ENCODE measurements at places on chromosomes 4 and X.

DNA sequence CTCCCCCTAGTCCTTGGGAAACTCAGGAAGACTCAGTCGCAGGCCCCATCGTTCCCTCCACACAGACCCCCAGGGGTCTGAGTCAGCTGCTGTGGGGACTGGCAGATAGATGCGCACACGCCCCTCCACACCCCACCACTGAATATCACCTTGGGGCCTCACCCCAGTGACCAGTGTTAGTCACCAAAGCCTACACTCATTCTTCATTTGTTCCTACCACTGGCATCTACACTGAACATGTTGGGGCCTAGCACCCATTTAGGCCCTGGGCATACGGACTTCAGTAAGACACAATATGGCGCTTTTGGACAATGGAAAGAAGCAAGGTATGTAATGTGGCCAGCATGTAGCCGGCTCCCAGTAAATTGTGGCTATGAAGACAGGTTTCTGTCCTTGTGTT is 154.1 kb upstream of the PJA1 start:
- no peak for DNase-seq

GRCh38 chrX:149494844-149495565 is 10.1 kb downstream of the IDS start:
- no peak for DNase-seq

- DNase-seq = no peak
Measured at GRCh38 chrX:152137771-152138387, 498 bp downstream of the MAGEA10 start.

GRCh38 chr4:46270986-46271596 is 118.8 kb downstream of the GABRA2 start:
- no peak for DNase-seq

DNA sequence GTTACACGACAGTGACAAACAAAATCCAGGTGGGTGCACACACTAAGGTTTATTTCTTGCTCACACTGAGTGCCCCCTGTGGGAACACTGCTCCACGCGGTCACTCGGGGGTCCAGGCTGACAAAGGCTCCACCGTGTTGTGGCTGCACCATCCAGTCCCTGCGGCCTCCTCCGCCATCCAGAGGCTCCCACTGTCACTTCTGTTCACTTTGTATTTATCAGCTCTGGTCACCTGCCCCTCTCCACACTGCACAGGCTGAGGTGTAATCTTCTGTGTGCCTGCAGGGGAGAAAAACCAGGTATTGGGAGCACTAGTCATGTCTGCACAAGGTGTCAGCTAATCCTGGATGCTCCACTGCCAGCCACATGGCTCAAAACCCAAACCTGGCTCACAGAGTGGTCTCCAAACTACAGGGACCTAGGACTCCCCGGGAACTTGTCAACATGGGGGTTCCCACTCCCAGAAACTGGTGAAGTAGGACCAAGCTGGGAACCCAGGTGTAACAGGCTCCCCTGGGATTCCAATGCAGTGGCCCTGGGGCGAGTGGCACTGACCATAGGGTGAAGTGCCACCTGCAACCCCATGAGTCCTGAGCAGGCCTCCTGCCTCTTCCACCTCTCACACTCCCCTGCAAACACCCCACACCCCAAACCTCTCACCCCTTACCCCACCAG is 25.5 kb downstream of the HMX1 start:
- DNase-seq = no peak

- DNase-seq = no peak
Measured at GRCh38 chr4:15717086-15717485, 14.2 kb downstream of the BST1 start.

DNA sequence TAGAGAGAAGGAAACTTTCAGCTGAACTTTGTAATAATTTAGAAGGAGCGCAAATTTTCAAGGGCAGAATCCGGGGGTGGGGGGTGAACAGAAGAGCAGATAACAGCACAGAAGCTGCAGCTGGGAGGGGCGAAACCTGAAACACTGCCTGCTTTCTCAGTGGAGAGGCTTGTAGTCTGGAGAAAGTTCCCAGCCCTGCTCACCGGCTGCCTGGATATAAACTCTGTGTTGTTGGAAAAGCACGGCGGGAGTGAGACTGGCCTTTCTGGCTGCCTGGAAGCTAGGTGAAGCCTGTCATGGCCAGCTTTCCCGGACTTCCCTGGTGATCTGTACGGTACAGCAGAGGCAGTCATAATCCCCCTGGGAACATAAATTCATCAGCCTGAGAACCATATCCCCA is 1352.1 kb upstream of the DIAPH2 start:
- DNase-seq = no peak

DNA sequence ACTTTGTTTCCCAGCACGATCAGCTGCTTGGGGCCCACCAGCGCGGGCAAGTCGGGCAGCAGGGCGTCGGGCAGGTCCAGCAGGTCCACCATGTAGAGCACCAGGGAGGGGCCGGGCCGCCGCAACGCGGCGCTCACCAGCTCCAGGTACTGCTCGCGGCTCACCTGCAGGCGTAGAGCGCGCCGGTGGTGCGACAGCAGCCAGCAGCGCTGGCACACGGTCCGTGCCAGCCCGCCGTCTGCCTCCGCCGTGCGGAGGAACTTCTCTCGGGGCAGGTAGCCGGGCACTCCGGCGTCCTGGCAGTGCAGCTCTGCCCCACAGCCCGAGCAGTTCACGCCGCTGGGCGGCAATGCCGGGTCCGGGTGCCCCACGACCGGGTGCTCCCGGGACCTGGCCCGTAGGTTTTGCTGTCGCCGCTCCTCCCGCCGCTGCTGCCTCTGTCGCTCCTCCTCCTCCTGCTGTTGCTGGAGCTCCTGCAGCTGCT is 527 bp downstream of the NOA1 start:
- DNase-seq = no peak

DNA sequence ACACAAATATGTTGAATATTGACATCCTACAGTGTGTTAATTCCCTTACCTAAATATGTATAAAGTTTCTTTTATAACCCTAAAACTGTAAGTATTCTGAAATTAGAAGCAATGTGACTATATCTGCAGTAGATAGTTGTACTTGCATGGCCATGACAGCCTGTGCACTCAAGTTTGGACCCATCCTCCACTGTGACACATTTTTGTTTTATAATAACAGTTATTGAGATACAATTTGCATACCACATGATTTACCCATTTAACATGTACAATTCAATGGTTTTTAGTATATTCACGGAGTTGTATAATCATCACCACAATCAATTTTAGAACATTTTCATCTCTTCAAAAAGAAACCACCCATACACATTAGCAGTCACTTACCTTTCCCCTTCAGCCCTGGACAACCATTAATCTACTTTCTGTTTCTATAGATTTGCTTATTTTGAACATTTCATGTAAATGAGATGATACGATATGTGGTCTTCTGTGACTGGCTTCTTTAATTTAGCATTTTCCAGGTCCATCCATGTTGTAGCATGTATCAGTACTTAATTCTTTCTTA is 29.6 kb downstream of the HERC3 start:
- DNase-seq = no peak

GRCh38 chr4:25448379-25449109 is 71.5 kb downstream of the ANAPC4 start:
- no peak for DNase-seq

GRCh38 chr4:26048950-26049349 is 134.9 kb downstream of the SMIM20 start:
- no peak for DNase-seq

GRCh38 chrX:78517124-78517523 is 142.0 kb downstream of the RTL3 start:
- DNase-seq = no peak

GRCh38 chrX:121836000-121836399 is 788.6 kb downstream of the GLUD2 start:
- no peak for DNase-seq

DNA sequence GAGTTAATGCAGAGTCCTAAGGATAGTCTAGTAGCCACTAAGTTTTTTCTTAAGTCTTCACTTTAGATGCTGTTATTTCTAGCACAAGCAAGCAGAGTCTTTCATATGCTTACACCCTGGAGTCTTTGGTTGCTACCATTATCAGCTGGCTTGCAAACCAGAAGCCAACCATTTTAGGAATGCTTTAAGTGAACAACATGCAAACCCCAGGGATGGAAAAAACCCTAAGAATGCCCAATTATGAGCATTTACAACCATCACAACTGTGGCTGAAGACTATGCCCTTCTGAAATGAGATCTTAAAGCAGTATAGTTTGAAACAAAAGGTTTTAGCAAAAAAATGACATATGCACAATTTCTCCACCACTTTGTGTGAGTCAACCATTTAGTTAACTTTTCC is 6.6 kb downstream of the MID1IP1 start:
- DNase-seq = no peak

DNA sequence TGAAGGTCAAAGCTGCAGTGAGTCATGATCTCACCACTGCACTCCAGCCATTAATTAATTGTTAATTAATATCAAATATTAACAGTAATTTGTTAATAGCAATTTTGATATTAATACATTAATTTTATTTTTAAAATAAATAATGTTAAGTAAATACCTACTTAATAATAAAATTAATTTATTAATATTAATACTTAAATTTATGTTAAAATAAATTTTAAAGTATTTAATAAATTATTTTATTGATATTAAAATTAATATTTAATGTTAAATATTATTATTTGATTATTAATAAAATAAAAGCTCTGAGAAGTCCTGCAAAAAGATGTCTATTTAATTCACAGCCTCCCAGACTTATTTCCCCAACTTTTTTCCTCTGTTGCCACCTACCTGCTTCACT is 25.1 kb upstream of the TRIM2 start:
- DNase-seq = no peak

GRCh38 chr4:6701371-6701770 is 7.7 kb downstream of the S100P start:
- DNase-seq = no peak

GRCh38 chr4:125994024-125994423 is 679.3 kb downstream of the FAT4 start:
- no peak for DNase-seq

DNA sequence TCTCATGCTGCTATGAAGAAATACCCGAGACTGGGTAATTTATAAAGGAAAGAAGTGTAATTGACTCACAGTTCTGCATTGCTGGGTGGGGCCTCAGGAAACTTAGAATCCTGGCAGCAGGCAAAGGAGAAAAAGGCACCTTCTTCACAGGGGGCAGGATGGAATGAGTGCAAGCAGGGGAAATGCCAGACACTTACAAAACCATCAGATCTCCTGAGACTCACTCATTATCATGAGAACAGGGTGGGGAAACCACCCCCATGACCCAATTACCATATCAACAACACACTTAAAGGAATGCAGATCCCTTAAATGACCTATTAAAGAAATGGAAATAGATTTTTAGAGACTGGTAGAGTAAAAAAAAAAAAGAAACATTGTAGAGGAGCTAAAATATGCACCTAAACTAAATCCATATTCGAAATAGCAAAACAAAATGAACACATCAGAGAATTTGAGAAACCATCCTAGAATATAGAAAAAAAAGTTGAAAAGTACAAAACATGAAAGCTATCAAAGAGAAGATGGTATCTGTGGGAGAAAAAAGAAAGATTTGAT is 104.3 kb upstream of the UGT8 start:
- DNase-seq = no peak

DNA sequence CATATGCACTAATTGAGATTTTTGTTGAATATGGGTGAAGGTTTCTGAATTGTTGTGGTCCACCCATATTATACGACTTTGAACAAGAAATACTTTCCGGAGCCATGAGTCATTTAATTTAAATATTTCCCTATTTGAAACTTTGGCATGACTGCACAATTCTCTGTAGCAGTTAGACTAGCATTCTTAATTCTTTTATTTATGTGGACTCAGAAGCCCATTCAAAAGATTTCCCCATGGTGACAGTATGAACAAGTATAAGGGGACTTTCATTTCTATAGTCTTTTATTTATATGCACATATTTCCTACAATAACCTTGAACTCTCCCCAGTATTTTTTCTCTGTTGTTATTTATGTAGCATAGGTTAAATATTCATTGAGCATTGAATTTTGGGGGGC is 72.6 kb downstream of the DTHD1 start:
- DNase-seq = no peak

All from amygdala (tissue), 56 donors.